Posterior vena cava (tissue), 2 donors: ENCODE measurements at places on chromosomes 1 and 21. TPM values are rescaled to one million over a fixed set of nuclear protein-coding genes. Genes with fewer than 3 reads are reported as not detected.

The CRP gene
- 0.33 TPM for total RNA-seq

DNA sequence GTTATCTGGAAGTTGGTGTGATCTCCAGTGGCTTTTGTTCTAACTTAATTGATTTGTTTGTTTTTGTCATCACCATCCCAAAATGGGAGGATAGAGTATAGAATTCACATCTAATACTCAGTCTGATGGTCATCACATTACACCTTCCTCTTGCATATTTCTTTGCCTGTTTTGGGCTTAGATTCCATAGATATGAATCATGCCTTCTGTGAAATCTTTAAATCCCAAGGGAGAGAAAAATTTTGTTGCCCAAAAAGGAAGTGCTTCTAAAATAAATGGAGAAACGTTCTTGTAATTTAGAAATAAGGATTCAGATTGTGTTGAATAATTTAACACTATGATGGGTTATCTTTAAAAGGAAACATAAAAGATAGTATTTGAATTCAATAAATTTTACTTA, 446.0 kb upstream of the LRRC7 start:
- no peak for DNase-seq

- no peak for DNase-seq
These were observed 23.9 kb upstream of the CYYR1 start for GRCh38 chr21:26597031-26597430.

GRCh38 chr1:55284856-55285255, 69.7 kb upstream of the USP24 start:
- DNase-seq: no peak

GRCh38 chr1:55301912-55302311, 86.7 kb upstream of the USP24 start:
- DNase-seq: no peak
